RCC 7860 (cell line): ENCODE measurements at places on chromosomes 3 and 15.
A peak's percentile ranks its signal among the peaks of the same experiment; 100 is the strongest.

DNA sequence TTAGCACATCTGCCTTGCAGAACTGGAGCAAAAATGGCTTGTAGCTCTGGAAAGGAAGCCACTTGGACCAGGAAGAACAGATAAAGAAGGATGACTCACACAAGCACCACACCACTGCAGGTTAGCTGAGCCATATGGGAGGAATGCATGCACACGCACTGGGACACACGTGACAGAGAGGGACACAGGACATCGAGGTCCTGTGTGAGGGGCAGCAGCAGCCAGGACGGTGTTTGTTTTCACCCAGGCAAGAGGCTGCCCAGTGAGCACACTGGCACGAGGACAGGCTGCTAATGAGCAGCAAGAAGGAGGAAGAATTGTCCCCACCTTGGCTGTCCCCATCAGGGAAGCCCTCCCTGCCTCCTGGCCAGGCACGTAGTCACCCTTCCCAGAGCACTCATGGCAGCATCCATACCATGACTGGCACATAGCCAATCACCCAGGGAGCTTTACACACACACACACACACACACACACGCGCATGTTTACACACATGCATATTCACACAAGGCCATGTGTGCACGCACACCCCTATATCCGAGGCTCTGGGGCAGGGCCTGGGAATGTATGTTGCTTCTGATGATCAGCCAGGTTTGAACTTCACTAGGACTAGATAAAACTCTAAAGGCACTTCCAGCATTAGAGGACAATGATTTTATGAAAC lies 24.0 kb upstream of the SPTBN5 start:
- DNase-seq: peak; percentile 78

- DNase-seq: no peak
Observed at GRCh38 chr3:38583688-38584087, 65.8 kb downstream of the SCN5A start.

DNA sequence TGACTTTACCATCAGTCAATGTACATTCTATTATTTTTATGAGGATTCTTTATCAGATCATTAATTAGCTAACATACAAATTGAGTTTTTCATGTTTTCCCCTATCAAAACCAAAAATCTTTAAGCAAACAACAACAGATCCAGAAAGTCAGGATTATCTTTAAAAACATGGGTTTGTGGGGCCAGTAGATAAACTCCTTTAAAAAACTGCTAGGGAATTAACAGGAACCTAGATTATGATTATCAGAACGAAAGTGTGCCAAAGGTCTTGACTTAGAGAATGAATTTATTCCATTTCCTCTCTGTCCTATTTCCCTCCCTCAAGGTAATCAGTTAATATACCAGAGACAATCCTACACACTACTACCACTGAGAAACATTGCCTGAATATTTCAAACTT lies 13.2 kb upstream of the CCDC13 start:
- DNase-seq: no peak

GRCh38 chr15:31857194-31857593 lies 173.1 kb upstream of the CHRNA7 start:
- no peak for DNase-seq

- no peak for DNase-seq
Observed at GRCh38 chr3:191425322-191425734, 35.6 kb upstream of the PYDC2 start.

GRCh38 chr3:34483311-34483887 lies 685.0 kb downstream of the PDCD6IP start:
- no peak for DNase-seq

DNA sequence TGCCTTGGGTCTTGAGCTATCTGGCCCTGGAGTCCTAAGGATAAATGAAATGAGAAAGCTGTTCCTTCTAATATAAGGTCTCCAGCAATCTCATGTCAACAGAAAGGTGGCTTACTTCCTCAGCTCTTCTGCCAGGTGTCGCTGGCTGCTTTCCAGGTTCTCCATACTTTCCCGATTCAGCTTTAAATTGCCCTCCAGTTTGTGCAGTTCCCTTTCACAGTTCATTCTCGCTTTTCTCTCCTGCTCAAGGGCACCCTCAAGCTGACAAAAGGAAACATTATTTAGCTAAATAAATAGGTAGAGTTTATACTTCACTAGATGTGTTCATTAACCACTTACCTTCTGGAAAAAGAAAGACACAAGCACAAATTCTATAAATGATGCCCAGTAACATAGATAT lies 73.0 kb downstream of the MYH15 start:
- no peak for DNase-seq
